Pancreas (tissue), 10 donors: ENCODE measurements at places on chromosomes 13 and 19. TPM values are rescaled to one million over a fixed set of nuclear protein-coding genes. Genes with fewer than 3 reads are reported as not detected.

The SLC10A2 gene
- polyA plus RNA-seq: not detected

The BRME1 gene
- polyA plus RNA-seq: 15.3 TPM

The LGALS14 gene
- polyA plus RNA-seq: not detected

The RPL18A gene
- polyA plus RNA-seq: 1,339 TPM

DNA sequence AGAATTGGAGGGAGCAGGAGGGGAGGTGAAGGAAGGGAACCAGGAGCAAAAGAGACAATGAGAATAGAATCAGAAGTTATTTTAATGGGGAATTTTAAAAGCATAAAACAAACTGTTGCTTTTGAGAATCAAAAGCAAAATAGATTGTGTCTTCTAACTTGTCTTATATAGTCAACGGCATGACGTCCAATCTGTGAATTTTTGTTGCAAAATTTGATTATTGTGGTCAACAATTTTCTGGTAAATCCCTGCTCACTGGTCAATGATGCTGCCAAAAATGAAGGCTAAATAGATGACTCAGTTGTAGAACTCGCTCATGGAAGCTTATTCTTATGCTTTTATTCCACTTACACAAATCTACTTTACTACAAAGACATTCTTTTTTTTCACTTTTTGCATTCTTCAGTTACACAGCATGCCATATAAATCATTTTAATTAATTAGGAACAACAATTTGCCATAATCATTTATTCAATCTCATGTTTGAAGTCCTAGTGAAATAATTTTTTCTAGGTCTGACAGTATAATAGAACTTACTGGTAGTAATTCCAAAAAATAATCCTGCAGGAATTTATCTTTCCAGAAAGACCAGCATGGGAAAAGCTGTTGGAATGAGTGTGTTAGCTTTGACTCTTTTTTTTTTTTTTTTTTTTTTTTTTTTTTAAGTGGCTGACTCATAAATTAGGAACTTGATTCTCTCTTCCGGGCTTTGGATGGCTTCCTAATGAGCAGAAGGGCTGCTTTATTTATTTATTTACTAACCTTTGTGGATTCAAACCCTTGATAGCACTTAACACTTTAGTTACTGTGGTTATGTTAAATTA, 256.9 kb downstream of the SPRY2 start:
- DNase-seq: no peak

DNA sequence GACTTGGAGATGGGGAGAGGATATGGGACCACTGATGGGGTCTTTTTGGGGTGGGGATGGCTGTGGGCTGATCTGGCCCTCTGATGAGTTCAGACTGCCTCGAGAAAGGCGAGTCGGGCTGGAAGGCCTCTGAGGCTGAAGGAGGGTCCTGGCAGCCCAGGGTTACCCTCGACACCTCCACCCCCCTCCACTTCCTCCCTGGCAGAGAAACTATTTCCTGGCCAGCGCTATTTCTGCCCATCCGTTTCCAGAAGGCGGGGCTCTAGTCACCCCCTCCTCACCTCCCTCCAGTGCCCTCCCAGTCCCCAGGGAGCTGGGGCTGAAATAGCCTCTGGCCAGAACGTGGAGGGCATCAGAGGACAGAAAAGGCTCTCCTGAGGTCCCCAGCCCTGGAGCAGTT, 9.7 kb downstream of the EXOC3L2 start:
- DNase-seq: no peak

- no peak for DNase-seq
Measured at GRCh38 chr19:17296273-17296672, 7.0 kb downstream of the ABHD8 start.

GRCh38 chr19:32599736-32600157, 18.8 kb downstream of the PDCD5 start:
- DNase-seq: no peak

DNA sequence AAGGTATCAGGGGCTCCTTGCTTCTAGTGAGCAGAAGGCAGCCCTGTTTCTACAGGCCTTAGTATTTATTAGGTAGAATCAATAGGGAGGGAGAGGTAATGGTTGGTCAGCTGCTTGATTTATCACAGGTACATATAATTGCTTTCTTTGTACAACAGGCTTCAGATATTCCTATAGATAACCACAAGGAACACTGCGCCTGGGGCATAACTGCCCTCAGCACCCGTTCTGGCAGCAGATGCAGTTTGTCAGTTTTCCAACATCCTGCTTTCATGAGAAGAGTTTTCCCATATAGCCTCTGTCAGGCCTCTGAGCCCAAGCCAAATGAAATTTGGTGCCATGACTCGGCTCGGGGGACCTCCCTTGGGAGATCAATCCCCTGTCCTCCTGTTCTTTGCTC, 12.4 kb upstream of the ZNF486 start:
- DNase-seq: no peak

DNA sequence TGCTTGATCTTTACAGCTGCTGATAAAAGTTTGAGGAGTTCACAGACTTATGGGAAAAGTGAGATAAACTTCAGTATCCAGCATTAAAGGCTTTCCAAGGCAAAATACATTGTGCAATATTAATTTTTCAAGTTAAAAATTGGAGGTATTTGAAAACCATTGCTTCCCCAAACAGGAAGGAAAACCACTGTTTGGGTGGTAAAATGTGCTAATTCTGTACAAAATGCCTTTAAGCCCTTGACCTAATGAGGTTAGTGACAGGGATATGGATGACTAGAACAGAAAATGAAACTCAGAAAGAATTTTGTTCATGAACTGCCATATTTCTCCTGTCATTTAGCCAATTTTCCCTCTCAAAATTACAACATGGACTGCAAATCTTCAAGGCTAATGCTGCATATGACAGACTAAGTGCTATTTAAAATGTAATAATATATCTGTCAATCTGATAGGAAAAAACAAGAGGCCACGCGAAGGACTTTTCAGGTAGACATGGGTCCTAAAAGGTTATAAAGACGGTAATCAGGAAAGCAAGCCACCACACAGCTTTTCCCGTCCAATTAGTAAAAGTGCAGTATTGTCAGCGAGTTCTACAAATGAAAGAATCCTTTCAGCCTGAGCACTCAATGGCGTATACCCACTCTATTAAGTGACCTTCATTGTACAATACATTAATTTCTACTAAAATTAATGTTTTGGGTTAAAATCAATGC, 212.8 kb downstream of the ENOX1 start:
- no peak for DNase-seq

GRCh38 chr19:10718205-10719196, 622 bp downstream of the DNM2 start:
- DNase-seq: peak; percentile 46

DNA sequence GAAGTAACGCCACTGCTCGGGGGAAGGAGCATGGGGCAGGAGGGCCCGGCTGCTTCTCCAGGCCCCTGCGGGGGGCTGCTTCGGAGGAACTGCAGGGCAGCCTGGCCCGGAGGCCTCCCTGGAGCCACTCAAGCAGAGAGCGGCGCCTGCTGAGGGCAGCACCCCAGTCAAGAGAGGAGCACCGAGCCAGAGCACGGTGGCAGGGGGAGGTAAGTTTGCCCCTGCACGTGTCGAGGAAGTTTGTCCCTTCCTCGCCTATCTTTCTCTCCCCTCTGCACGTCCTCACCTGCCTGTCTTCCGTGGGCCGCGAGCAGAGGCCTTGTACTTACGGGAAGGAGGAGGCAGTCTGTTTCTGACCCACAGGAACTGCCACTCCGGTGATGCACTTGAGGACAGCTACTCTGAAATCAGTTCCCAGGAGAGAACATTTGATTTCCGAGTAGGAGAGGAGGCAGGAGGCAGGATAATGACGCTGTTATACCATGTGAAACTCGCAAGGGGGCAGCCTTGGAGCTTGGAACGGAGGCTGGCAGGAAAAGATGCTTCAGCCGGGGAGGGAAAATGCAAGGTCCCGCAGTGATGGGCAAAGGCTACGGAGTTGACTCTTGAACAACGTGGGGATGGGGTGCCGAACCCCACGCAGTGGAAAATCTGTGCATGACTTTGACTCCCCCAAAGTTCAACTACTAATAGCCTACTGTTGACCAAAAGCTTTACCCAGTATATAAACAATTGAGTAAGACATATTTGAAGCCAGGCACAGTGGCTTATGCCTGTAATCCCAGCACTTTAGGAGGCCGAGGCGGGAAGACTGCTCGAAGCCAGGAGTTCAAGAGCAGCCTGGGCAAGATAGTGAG, 5.0 kb downstream of the FFAR1 start:
- peak; percentile 76 for DNase-seq

DNA sequence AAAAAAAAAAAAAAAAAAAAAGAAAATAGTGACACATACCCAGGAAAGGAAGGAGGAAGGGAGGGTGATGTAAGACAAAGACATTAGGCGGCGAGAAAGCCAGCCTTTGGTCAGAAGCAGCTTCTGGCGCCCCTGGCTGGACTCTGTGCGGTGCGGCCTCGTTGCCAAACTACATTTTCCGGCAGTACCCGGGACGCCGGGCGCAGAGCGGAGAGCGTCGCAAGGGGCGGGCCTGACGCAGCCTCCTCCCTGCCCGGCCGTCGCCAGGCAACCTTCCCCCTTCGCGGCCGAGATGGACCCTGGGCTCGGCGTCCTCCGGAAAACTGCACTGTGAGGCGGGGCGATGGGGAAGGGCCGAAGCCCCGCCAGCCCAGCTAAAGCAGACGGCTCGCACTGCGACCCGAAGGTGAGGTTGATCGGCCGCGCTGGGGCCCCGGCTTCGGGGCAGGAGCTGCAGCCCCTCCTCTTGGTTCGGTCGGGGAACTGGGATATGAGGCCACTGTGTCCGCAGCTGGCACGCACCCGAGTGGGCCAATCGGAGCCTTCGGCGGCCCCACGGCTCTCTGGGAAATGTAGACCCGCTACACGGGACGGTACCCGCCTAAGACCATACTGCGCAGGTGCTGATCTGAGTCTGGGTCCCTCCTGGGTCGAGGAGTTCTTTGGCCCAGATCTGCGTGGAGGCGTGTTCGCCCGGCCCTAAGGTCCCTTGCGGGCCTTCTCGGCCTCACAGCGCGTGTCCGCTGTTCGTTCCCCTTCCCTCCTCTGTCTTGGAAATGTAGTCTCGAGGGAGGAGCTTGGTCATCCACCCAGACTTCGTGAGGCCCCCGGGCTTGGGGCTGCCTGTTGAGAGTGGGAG, 2.3 kb upstream of the MZF1 start:
- DNase-seq: peak; percentile 90

GRCh38 chr13:29693275-29693945, 97.9 kb upstream of the SLC7A1 start:
- DNase-seq: peak; percentile 91

DNA sequence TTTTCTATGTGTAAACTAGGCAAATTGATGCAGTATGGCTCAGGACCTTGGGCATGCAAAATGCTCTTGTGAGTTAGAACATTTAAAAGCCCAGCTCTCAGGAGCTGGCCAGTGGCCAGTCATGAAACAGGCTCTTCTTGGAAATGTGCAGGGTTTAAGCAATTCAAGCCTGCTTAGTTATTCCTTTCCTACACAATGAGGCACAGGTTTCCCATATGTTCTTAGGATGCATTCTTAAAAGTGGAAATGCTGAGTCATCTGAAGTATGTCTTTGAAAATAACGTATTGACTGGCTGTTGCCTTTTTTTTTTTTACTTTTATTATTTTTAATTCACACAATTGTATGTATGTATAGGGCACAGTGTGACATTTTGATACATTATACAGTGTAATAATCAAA, 300.7 kb downstream of the SLC7A1 start:
- DNase-seq: no peak

DNA sequence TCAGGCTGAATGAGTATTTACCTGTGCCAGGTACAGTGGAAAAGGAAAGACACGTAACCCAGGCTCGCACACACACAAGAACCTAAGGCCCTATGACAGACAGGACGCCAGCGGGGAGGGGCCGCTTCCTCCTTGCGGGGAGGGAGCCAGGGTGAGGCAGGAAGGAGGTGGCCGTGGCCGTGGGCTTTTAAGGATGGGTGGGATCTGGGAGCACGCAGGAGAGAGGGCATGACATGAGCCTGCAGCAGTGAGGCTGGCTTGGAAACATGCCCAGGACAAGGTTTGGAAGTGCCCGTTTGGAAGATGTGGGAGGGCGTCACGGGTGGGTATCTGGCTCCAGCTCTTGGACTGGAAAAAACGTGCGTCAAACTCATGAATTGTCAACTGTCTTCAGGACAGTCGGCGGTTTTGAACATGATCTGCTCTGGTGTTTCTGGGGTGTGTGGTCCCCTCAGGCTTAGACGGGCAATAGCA, 20.1 kb downstream of the SH3GL1 start:
- peak; percentile 27 for DNase-seq

- DNase-seq: no peak
Measured at GRCh38 chr19:55697069-55697440, 22.0 kb downstream of the EPN1 start.

GRCh38 chr13:76667551-76667950, 218.7 kb downstream of the KCTD12 start:
- DNase-seq: no peak

- no peak for DNase-seq
Measured at GRCh38 chr19:45177817-45178261, at the start of gene TRAPPC6A. Gene TRAPPC6A (minus strand): TSS chr19:45178237. CDS start chr19:45178218, 19 bp downstream.
